GM13976 (cell line): ENCODE measurements at places on chromosomes 7 and 10.

GRCh38 chr7:2815875-2816245 is 28.2 kb downstream of the GNA12 start:
- no peak for DNase-seq

GRCh38 chr10:32004161-32004591 is 52.0 kb downstream of the KIF5B start:
- no peak for DNase-seq

GRCh38 chr7:29946428-29947186 is 43.0 kb downstream of the SCRN1 start:
- DNase-seq = no peak

- DNase-seq = no peak
Observed at GRCh38 chr7:102873470-102874165, 39.2 kb upstream of the LRRC17 start.

DNA sequence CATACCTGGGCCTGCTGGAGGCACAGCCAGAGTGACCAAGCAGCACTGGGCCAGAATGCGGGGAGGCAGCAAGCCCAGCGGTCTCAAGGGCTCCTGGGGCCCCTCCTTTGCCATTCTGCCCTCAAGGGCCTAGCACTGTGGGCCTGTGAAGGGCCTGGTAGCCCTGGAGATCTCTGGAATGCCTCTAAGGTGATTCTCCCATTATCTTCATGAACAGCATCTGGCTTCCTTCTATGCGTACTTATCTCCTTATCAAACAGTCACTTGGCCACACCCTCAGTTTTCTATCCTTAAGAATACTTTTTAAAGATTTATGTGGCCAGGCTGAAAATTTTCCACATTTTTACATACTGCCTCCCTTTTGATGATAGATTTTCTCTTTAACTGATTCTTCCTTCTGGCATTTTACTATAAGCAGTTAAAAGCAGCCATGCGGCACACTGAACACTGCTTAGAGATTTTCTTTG is 67.5 kb upstream of the CCNY start:
- no peak for DNase-seq

DNA sequence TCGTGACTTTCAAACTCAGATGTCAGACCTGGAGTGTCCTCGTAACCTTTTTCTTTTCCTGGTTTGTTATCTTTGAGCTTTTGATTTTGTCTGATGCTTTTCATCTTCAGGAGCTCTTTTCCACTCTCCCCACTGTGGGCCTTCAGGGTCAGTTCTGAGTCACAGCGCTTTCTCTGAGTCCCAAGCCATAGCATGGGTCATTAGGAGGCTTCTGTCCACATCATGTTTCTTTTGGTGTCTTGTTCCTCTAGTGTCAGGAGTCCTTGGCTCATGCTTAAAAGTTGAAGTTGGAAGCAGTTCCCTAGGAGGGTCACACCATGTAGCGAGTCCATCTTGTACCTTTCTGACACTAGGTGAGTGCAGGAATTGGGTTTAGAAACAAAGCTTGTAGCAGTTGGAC is 40.3 kb downstream of the DAGLB start:
- DNase-seq = no peak

DNA sequence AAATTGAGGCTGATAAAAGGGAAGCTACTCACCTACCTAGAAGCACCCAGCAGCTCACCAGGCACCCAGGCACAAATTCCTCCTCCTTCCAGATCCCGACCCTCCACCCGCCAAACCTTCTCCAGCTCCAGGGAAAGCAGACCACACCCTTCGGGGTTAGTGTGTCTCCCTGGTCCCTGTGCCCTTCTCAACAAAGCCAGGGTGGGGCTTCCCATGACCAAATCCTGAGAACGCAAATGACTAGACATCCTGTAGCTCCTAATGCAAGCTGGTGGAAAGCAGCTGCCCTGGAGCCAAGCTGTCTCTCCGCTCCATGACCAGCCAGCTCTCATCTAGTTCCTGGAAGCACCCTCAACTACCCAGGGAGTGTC is 4.4 kb downstream of the TBX20 start:
- no peak for DNase-seq

- no peak for DNase-seq
Observed at GRCh38 chr10:78179886-78180705, 146.4 kb downstream of the RPS24 start.

GRCh38 chr10:11824376-11824775 is 1.2 kb downstream of the PROSER2 start:
- no peak for DNase-seq

DNA sequence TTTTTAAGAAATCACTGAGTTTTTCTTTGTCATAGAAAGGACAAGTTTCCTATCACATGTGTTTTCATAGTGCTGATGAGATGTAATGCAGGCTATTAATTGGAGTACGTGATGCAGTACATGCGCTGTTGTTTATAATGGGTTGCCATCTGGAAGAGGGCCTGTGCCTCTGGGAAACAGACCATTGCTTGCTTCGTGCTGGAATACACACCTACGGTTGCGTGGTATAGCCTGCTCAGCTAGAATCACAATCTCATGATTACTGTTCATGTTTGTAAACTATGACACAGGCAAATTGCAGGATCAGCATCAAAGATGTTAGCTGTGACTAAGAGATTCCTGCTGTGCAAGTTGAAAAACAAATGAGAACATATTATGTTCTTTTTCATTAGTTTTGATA is 107.2 kb upstream of the STEAP1B start:
- DNase-seq = no peak

GRCh38 chr7:121503039-121503438 is 106.9 kb upstream of the FAM3C start:
- no peak for DNase-seq
